ENCODE measurements at places on chromosomes 6 and 20.

- DNase-seq, result no peak
Measured at GRCh38 chr20:63775096-63775978, 35.8 kb downstream of the SLC2A4RG start.

GRCh38 chr6:15901141-15902115, 227.5 kb upstream of the MYLIP start:
- peak; percentile 73 for DNase-seq

GRCh38 chr20:57346477-57346876, 4.6 kb upstream of the RAE1 start:
- peak; percentile 44 for DNase-seq

GRCh38 chr6:168452685-168453377, 11.8 kb downstream of the SMOC2 start:
- no peak for DNase-seq

GRCh38 chr20:5170341-5170740, 43.5 kb downstream of the CDS2 start:
- no peak for DNase-seq

Data from T-helper 2 cell treated with Interferon-gamma antibody and Interleukin-4, amounts not matched to agents 5 μg/mL and 100 μg/mL, for 36 hours (primary cell).